ENCODE measurements at places on chromosomes 4 and X.

- DNase-seq: no peak
These were observed 134.4 kb downstream of the MAD2L1 start for GRCh38 chr4:119932277-119932676.

DNA sequence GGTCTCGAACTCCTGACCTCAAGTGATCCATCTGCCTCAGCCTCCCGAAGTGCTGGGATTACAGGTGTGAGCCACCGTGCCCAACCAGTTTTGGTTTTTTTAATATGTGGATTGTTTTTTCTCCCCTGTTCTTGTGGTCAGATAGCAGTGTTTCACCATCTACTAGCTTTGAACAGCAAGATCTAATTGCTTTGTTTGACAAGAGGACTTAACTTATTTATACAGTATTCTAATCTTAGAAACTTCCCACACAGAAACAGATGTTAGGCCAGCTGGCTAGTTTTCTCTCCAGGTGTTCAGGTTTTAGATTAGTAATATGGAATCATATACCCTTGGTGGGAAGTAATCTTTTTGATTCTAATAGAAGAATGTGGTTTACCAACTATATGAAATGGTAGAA lies 12.9 kb downstream of the ING2 start:
- DNase-seq: no peak

- no peak for DNase-seq
These were observed 89.2 kb upstream of the RAPGEF2 start for GRCh38 chr4:159013692-159014091.

DNA sequence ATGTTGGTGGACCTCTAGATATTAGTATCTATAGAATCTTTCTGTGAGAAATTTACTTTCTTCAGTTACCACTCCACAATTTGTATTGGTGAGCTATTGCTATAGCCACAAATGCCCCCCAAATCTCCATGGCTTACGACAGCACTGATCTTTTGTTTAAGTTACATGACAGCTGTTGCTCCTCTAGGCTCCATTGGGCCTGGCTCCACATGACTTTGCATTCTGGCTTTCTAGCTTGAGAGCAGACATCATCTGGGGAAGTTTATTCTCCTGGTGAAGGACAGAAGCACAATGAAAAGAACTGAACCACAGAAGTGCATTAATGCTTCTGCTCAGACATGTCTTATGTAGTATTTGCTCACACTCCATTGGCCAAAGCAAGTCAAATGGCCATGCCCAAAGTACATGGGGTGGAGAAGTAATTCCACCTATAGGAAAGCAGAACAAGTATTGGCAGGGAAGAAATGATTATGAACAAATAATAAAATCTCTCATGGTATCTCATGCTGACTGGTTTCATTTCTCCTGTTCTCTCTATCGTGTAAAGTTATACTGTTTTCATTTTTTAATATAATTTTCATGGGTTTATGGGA lies 126.6 kb upstream of the FAM9C start:
- no peak for DNase-seq

DNA sequence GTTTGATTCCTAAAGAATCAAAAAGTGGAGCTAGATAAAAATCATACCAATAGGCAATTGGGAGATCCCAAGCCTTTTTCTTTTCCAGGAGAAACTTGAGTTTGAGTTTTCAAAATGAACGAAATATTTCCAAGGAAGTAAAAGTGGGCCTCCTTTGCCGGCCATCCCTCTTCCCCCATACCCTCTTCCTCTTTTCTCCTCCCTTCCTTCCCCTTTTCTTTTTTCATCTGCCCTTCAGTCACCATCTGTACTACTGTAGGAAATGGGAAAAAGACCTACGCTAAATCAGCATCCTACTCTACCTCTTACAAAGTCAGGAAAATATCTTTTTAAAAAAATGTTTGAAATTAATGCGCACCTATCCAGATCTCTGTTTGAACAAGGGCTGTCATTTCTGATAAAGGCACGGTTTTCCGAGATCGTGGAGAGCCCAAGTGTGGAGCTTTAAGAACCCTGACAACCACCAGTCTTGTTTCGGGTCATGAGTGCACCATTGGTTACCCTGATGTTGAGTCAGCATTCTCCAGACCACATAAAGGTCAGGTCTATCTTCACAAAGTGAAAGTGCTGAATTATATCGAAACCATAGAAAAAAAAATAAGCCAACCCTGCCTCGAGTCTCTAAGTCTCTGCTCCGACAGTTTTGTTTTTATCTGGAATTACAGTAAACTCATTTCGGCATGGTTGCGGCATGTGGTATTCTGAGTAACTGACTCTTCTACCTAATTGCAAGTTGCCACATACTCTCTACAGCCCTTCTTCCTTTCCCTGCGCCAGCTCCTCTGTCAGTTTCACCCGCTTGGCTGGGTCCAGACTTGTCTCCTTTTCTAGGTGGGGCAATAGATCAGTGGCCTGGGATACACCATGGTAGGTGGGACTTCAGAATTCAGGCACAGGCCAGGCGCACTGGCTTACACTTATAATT lies 140.2 kb upstream of the KLF3 start:
- no peak for DNase-seq

- no peak for DNase-seq
These were observed 125.5 kb downstream of the GPC3 start for GRCh38 chrX:133859860-133860259.

DNA sequence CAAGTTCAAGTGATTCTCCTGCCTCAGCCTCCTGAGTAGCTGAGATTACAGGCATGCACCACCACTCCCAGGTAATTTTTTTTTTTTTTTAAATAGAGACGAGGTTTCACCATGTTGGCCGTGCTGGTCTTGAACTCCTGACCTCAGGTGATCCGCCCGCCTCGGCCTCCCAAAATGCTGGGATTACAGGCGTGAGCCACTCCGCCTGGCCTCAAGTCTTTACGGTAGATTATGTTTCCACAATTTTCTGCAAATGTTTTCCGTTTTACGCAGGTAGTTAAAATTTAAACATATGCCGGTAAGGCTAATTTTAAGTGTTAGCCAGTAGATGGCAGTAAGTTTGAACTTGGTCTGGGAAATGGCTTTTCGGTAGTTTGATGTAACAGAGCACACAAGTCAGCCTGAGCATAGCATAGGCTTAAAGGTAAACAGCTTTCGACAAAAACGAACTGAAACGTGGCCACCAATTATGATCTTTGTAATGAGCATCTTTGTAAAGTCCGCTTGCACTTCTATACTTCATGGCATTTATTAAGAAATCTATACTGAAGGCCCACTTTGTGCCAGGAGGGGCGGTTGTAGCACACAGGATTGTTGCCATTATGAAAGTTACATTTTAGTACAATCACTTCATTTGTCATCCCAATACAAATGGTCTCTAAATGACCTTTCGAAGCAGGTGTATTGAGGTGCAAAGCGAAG lies 31.1 kb downstream of the CCKAR start:
- DNase-seq: no peak

DNA sequence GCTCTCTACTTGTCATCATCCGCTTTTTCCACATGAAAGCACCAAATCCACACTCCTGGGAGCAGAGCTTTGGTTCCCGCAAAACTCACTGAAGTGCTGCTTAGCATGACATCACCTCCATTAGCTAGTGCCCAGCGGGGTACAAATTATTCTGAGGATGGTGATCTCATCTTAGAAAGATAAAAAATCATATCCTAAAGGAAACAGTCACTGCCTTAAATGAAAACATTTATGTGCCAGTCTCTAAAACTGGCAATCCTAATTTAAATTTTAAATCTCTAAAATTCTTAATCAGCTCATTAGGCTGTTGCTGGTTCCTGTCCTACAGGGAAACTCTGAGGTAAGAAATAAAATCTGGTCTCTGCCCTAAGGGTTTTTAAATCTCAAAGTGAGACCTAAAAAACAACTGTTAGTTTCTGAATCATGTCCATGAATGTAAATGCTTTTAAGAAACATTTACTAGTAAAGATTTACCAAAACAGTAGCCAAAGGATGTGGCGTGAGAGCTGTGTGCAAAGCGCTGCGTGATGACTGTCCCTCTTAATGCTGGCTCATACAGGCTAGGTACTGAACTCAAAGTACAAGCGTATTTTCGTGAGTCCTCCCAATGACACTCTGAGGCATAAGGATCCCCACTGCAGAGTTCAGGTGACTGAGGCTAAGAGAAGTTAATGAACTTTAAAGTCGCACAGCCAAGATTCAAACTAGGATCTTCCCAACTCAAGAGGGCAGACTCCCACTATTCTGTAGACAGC lies 4.5 kb downstream of the CASP3 start:
- no peak for DNase-seq

- DNase-seq: no peak
These were observed 492.0 kb downstream of the IDS start for GRCh38 chrX:149013081-149013480.

- DNase-seq: no peak
These were observed 26.1 kb upstream of the TBC1D1 start for GRCh38 chr4:37864786-37865185.

DNA sequence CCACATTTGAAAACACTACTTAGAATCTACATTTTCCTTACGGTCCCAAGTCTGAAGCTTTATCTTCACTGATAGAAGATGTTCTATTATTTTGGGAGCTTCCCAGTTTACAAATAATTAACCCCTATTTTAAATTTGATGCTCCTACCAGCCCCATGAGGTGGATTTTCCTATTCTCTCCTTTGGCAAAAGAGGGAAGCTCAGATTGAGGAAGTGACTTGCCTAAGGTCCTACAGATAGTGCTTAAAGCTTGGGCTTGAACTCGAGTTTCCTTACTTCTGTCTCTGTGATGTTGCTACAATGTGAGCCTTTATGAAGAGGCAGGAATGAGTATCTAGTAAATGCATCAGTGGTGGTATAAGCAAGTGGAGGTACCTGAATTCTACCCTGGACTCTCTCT lies 27.5 kb downstream of the HEPH start:
- no peak for DNase-seq

DNA sequence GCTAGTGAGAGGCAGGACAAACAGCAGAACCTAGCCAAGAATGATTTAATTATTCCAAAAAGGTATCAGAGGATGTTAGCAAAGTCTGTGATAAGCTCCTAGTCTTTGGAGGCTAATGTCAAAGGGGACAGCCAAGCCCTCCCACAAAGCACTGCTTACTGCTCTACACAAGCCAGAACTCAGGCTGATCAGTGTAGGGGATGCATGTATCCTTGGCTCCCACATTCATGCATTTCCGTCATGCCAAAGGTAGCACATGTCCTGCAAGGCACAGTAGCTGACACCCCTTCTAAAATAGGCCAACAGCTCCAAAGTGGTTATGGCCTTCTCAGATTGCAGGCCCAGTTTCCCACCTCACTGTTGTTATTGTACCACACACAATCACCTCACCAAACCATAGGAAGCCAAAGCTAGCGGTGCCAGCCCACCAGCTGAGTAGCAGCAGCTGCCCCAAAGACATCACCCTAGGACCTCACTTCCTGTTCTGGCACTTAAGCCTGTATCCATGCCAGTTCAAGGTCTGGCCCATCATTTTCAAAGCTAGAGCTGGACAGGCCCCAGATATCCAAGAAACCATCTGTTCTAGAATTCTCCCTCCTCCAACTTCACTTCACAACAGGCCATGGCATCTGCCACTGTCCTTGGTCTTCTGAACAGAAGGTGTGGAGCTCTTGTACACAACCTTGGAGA lies 40.9 kb downstream of the TSPAN5 start:
- DNase-seq: no peak

All from stimulated activated CD8-positive, alpha-beta memory T cell treated with anti-CD3 and anti-CD28 coated beads, Interleukin-7, amount 100 ng/mL, for 1 hour (primary cell).